ENCODE measurements at places on chromosomes 7 and 10.

DNA sequence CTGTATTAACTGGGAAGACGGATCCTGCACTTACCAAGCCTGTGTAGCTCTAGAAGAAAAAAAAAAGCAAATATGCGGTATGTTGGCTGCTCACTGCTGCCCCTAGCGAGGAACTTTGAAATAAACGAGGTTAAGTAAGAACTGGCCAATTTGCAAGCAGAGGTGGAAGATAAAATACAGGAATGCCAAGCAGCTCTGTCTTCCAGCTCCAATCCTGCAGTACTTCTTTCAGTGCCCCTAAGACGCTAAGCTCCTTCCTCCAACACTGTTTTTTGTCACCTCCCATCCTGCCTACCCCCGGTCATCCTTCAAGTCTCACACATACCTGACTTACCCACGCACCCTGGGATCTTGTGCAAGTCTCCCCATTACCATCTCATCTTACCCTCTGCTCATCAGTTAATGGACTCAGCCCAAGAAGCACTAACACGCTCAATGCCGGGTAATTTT, 809 bp downstream of the C10orf143 start:
- peak; percentile 49 for DNase-seq

DNA sequence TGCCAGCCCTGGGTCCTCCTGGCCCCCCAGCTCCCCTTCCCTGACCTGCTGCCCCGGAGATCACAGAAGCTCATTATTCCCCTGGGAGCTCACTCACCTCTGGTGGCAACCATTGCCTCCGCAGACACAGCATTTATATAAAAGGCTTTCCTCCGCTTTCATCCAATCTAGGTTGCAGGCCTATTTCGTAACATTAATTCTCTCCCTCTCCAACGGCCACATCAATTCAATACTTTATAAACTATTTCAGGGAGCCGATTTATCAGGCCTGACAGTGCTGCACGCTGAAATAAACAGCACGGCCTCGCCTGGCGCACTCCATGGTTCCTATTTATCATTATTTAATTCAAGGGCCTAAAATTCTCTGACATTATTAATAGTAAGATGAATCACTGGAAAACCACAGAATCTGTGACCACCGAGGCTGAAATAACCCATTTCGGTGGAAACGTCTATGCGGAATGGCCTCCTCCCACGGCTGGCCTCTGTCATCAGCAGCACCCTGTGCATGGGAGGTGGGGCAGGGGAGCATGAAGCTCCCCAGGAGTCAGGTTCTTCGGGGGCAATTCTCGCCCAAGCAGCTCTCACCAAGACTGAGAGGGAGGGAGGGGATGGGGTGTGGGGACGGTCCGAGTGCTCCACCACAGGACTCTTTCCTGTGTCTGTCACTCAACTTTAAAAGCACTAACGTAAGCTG, 249.3 kb upstream of the PFKP start:
- no peak for DNase-seq

DNA sequence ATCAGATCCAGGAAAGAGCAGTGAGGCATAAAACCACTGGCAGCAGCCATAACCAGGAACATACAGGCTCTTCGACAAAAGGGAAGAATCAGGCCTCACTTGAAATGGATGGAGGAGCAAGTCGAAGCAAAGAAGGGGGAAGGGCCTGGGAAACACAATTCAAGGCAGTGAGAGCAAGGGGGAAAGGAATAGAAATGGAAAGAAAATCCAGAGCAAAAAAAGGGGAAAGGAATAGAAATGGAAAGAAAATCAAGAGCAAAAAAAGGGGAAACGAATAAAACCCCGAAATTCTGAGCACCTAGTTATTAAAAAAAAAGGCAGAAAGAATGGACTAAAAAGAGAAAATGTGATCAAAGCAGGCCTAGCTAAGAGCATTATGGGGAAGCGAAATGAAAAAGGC, 24.1 kb upstream of the PRKAR2B start:
- DNase-seq, result no peak

GRCh38 chr7:82808633-82809032, 354.1 kb downstream of the PCLO start:
- DNase-seq, result no peak

GRCh38 chr7:5425507-5426225, 2.0 kb upstream of the TNRC18 start:
- DNase-seq, result no peak

DNA sequence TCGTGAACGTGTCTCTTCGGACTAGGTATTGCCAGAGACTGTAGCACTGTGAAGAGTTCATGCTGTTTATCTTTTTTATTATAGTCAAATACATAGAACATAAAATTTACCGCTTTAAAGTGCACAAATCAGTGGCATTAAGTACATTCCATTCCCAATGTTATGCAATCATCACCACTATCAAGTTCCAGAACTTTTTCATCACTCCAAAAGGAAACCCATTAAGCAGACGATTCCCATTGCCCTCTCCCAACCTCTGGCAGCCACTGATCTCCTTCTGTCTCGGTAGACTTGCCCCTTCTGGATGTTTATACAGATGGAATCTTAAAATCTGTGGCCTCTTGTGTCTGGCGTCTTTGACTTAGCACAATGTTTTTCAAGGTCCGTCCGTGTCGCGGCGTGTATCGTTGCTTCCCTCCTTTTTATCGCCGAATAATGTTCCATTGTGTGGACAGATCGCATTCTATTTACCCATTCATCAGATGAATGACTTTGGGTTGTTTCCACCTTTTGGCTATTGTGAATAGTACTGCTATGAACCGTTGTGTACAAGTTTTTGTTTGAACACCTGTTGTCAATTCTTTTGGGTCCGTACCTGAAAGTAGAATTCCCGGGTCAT, 2.7 kb downstream of the PROSER2 start:
- DNase-seq, result no peak

DNA sequence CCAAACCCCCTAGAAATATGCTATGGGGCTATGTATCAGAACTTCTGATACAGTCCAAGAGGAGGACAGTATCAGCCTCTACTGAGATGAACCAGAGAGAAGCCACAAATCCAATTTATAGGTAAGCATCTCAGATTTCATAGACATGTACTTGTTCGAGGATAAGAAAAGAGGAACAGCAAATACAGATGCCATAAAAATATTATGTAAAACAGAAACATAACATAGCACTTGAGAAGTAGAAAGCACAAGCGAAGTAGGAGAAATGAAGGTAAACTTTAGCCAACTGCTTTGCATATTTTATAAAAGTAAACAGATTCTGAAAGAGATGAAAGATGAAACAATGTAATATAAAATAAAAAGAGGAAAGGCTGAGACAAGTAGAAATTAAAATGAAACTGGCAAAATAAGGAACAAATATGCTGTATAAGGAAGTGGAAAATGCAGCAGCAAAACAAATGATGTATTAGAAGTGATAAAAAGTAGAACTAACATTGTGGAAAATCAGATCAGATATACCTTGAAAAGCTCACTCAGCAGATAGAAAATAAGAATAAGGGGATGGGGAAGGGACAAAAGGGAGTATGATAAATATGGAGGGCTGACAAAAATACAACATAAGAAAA, 135.1 kb downstream of the SKAP2 start:
- no peak for DNase-seq

- DNase-seq, result no peak
These were observed 61.6 kb downstream of the CYTH3 start for GRCh38 chr7:6210621-6211372.

GRCh38 chr7:36287371-36288241, 102.1 kb upstream of the ANLN start:
- DNase-seq, result no peak

DNA sequence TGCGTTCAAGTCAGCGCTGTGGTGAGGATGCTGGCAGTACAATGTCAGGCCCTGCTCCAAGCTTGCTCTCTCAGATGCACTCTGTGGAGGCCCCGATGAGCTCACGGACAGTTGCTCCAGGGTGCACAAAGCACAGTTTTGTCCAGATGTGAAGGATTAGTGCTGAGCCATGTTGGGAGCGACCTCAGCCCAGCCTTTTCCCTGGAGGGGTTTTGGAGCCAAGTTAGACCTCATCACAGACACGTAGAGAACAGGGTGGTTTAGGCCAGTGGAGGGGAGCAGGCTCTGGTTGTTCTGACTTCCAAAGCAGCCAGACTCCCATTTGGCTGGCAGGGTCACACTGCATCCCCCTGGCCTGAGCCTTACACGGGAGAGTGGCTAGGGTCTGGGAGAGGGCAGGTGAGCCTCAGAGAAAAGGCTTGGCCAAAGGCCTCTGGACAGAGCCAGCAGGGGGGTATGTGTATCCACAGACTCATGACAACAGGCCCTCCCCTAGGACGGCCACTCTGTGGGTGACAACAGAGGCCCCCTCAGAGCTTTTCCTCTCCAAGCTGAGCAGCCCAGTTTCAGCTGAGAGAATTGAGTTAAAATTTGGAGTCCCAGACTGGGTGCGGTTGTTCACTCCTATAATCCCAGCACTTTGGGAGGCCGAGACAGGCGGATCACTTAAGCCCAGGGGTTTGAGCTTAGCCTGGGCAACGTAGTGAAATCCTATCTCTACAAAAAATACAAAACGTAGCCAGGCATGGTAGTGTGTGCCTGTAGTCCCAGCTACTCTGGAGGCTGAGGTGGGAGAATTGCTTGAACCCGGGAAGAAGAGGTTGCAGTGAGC, 4.7 kb downstream of the PLAC9 start:
- no peak for DNase-seq

- DNase-seq, result no peak
These were observed 93.0 kb upstream of the ODAD2 start for GRCh38 chr10:28091913-28092312.

GRCh38 chr10:15781381-15781960, 61.7 kb upstream of the ITGA8 start:
- no peak for DNase-seq

DNA sequence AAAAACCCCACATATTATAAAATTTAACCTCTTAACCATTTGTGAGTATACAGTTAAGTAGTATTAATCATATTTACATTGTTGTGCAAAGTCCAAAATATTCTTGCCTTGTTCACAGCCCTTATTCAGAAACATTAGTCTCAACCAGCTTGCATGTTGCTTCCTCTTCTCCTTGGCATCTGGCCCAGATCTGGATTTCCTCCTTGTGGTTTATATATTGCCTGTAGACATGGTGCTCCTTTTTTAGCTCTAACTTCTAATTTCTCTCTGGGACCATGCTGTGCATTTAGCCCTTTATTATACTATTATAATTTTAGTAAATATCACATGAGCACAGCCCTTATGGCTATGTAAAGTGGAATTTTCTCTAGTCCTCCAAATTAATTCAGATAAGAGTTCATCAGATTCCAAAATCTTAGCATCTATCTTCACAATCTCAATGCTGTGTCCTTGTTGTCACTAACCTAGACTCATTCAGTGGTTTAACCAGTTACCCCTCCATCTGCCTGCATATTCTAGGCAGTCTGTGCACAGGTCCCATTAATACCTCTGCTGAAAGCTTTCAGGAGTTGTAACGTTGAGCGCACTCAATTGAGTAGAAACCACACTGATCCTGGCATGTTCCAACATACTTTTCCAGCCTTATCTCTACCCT, 7.9 kb downstream of the CPED1 start:
- peak; percentile 13 for DNase-seq

DNA sequence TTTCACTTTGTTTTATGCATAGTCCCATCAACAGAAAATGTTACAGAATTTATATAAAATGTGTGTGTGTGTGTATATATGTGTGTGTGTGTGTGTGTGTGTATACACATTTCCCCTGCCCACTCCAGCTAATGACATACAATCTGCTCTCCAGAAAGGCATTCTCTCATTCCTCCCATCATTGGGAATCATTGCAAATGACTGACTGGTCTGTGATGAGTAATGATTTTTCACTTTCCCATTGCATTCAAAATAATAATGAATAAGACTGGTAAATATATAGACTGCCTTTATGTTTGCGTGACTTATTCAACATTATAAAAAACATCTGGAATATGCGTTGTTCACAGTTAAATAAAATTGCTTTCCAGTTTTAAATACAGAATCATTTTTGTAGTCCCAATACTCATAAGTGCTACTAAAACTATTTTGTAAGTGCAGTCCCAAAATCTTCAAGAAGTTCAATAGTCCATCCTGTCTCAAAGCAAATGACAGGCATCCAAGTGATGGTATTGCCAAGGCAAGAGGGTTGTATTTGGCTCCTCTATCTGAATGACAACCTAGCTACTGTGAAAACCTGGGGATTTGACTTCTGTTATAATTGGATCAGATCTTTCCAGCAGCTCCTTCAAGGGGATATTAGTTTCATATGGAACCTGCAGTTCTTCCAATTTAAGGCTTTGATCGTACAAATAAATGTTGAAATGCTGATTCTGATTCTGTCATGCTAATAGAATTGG, 150.9 kb downstream of the POLR1F start:
- no peak for DNase-seq

DNA sequence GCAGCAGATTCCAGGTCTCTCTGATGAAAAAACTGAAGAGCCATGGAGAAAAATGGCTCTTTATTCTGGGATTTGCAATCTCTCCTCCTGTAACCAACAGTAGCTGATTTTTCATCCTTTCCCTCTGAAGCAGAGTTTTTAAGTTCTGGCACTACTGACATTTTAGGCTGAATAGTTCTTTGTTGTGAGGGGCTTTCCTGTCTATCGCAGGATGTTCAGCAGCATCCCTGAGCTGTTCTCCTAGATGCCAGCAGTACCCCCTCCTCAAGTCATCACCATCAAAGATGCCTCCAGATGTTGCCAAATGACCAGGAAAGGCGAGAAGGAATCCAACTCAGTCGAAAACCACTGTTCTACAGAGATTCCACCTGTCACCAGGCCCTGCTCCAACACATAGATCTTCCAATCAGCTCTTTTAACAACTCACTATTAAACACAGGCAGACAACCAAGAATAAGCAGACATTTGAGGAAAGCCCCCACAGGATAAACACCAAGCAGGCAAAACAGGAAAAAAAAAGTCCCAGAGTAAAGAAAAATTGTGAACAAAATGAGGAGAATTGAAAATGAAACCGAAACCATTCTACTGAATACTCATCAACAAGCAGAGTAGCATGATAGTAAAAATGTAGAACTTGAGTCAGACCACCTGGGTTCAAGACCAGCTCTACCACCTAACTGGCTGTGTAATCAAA, 124.8 kb downstream of the MPP7 start:
- no peak for DNase-seq

DNA sequence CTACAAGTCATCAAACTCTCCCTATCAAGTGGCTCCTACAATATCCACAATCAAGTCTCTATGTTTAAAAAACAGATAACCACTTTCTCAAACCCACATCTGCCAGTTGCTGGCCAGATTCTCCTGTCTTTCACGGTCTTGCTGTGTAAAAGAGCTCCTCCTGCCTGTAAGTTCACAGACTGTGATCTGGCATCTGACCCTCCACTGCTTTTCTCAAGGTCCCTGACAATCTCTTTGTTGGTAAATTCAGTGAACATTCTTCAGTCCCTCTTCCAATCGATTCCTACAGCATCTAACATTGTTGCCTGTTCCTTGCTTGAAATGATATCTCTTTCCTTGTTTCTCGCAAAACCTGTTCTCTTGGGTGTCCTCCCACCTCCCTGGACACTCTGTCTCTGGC, 18.5 kb upstream of the LMOD2 start:
- DNase-seq, result no peak

- DNase-seq, result no peak
These were observed 24.3 kb downstream of the TECTB start for GRCh38 chr10:112307358-112308124.
